ENCODE measurements at places on chromosomes 13 and 19.
A peak's percentile ranks its signal among the peaks of the same experiment; 100 is the strongest.

GRCh38 chr13:41554626-41555386 is 97.5 kb downstream of the RGCC start:
- DNase-seq = no peak

DNA sequence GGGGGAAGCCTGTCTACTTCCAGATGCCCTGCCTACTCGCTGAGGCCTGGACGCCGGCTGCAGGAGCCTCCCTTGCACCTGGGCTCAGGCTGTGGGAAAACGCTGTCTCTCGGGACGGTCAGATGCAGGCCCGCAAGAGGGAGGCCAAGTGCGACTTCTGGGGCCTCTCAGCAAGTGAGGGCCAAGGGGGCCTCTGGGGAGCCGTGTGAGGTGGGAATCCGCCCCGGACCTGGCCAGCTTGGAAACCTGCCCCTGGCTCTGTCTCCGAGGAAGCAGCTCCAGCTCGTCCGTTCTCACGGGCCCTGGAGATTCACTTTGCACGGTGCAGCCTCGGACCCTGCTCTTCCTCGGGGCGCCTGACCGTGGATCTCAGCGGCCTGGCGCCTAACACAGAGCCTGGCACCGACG is 11.4 kb upstream of the CRTC1 start:
- DNase-seq = no peak

GRCh38 chr19:39182174-39182505 is 14.6 kb upstream of the NCCRP1 start:
- DNase-seq = no peak

DNA sequence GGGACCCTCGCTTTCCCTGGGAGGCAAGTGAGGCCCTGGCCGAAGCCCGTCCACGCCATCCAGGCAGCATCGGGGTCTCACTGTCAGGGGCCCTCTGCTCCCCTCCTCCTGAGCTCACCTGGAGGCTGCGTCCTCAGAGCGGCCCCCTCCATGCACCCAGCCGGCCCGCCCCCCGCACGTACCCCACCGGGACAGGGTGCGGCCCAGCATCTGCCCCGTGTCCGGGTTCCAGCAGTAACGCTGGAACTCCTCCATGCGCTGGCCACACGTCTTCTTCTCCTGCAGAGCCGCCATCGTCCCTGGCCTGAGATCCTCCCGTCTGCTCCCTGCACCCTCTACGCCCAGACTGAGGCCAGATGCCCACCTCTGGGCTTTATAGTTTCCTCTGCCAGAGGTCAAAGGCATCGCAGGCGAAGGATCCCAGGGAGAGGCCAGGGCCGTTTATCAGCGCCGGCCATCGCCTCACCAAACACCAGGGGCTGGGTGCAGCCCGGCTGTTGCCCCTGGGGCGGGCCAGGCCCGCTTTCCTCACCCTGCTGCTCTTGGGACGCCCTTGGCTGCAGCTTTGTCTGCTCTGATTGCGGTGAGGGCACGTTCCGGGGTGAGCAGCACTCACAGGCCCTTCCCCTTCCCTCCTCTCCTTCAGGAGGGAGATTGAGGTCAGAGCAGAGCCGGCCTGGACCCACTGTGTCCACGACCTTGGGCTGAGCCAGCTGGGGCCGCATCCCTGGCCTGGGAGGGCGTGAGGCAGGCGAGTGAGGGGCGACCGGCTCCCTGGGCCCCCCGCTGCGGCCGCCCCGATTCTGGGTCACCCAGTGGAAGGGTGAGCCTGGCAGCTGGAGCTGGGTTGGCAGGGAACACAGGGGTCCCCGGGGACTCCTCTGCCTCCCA is at the start of gene ATP4B:
ATP4B (minus strand) TSS at position 348 of the 891 bp plus-strand sequence; CDS start at position 294, 54 bp downstream.
- no peak for DNase-seq

- no peak for DNase-seq
These were observed 9.2 kb downstream of the KANK3 start for GRCh38 chr19:8333767-8334457.

DNA sequence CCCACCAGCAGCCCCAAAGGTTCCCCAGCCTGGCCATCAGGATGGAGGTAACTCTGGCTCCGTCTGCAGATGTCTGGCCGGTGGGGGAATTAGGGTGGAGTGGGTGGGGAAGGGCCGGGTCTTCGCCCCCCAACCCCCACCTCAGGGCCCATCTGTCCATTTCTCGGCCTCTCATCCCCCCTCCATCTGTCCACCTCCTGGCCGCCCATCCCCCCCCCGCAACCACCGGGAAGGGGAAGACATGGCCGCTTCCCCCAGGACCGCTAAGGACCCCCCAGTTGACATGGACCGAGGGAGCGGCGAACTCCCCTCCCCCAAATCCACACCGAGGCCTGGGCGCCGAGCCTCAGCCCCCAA is 793 bp downstream of the LRFN1 start:
- no peak for DNase-seq

DNA sequence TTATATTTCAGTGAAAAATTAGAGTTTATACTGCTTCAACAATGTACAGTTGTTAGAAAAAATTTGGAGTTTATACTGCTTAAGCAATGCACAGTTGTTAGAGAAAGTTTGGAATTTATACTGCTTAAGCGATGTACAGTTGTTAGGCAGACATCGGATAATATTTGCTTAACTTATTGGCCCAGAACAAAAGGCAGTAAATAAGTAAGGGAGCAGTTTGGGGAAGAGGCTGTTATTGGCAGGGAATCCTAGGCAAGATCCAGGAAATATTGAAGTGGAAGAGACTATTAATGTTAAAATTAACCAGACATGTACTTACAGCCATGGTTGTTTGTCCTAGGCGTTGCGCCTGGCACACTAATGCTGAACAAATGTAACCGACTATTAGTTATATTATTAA is 166.9 kb downstream of the GPC5 start:
- DNase-seq = no peak

DNA sequence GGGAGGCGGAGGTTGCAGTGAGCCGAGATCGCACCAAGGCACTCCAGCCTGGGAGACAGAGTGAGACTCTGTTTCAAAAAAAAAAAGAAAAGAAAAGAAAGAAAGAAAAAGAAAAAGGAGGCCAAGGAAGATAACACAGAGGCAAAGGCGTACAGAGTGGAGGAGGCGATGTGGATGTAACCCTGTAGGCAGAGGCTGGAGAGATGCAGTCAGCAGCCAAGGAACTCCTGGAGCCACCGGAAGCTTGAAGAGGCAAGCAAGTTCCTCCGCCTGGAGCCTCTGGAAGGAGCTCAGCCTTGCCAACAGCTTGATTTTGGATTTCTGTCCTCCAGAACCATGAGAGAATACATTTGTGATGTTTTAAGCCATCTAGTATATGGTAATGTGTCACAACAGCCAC is 6.7 kb upstream of the CCDC8 start:
- DNase-seq = no peak

- no peak for DNase-seq
These were observed 6.1 kb downstream of the WDFY2 start for GRCh38 chr13:51590231-51590970.

GRCh38 chr19:14943601-14944000 is 2.3 kb downstream of the OR7C2 start:
- no peak for DNase-seq

DNA sequence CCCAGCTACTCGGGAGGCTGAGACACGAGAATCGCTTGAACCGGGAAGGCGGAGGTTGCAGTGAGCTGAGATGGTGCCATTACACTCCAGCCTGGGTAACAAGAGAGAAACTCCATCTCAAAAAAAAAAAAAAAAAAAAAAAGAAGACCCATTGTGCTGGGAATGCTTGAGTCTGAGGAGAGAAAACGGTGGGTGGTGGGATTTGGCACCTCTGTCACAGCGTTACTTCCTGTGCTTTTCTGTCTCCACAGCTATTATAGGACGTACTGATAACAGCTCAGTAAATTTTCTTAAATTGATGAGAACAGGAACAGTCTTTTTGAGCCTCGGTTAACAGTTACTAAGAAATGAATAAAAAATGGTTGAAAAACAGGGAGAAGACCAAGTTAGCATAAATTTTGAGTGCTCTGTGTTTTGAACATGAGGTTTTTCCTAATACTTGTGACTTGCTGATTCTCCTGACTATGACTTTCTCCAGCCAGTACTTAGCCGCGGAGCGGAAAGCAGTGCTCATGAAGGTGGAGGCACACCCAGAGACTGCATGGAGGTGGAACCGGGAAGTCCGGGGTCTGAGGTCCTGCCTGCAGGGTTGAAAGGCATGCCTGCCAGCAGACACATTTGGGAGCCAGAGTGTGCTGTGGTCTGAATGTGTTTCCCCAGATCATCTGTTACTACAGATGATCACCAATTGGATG is 55.3 kb upstream of the TEX29 start:
- no peak for DNase-seq

GRCh38 chr13:35838356-35838755 is 292.8 kb downstream of the DCLK1 start:
- DNase-seq = no peak

- no peak for DNase-seq
These were observed 23.7 kb downstream of the TPP2 start for GRCh38 chr13:102620516-102620915.

DNA sequence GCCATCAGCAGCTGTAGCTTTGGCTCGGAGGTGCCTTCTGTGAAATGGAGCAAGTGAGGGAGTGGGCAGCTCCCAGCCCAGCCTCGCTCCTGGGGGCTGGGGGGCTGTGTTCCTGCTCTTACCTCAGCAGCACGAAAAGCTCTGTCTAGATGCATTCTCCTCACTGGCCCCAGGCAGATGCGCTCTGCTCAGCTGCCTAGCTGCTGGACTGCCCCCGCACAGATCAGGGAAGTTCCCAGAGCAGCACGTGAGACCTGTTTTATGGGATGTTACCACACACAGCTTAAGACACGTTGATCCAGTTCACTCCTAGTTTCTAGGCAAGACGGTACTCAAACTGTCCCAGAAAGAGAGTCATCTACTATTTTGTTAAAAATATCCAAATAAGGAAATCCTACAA is 13.6 kb downstream of the LCP1 start:
- no peak for DNase-seq

DNA sequence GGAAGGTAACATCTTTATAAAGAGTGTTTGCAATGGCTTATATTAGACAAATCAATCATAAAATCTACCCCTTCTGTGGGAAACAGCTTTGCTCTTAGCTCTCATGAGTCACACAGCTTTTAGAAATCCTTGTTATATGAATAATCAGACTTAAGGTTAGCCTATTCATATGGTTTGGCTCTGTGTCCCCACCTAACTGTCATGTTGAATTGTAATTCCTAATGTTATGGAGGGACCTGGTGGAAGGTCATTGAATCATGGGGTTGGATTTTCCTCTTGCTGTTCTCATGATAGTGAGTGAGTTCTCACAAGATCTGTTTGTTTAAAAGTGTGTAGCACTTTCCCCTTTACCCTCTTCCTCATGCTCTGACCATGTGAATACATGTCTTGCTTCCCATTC is 704.2 kb upstream of the KLHL1 start:
- DNase-seq = no peak

DNA sequence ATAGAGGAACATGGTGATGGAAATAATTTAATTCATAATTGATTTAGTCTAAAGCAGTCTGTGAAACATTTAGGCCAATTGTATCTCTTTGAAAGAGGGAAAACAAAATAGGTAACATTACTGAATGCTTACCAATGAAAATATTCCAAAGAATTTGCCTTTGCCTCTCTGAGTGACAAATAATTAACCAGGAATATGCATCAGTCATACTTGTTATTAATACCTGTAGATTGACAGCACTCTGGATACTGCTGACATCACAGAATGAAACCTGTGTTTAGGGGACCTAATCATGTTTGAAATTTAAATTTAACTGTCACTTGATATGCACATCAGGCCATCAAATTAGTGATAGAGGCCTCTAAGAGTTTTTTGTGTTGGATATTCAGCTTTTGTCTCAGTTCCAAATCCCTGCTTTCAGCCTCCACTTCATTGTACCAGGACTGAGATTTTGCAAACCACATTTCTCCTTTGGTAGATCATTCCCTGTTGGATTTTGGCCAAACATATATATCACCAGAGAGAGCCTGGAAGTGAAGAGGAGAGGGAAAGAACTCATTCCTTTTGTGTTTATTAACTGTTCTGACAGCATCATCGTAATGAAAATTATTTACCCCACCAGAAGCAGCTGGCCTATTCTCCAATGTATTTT is 64.8 kb upstream of the KLHL1 start:
- no peak for DNase-seq

GRCh38 chr13:106357198-106357597 is 178.3 kb downstream of the EFNB2 start:
- DNase-seq = no peak

DNA sequence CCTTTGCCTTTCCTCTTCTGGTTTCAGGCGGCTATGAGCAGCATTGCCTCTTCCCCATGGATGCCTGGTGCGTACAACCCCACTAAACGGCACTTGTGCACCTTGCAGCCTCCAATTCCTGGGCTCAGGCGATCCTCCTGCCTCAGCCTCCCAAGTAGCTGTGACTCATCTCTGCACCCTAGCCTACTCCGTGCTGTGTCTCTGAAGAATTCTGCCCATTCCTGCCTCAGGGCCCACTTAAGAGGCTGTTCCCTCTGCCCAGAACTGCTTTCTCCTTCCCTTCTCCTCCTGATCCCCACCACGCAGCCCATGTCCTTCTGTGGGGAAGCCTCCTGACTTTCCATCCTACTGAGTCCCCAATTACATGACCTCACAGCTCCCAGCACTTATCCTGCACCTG is 142.2 kb upstream of the ZNF507 start:
- DNase-seq = no peak

GRCh38 chr13:42027286-42027685 is 21.2 kb upstream of the DGKH start:
- DNase-seq = no peak

- DNase-seq = no peak
These were observed 261.4 kb upstream of the RXFP2 start for GRCh38 chr13:31477961-31478360.

DNA sequence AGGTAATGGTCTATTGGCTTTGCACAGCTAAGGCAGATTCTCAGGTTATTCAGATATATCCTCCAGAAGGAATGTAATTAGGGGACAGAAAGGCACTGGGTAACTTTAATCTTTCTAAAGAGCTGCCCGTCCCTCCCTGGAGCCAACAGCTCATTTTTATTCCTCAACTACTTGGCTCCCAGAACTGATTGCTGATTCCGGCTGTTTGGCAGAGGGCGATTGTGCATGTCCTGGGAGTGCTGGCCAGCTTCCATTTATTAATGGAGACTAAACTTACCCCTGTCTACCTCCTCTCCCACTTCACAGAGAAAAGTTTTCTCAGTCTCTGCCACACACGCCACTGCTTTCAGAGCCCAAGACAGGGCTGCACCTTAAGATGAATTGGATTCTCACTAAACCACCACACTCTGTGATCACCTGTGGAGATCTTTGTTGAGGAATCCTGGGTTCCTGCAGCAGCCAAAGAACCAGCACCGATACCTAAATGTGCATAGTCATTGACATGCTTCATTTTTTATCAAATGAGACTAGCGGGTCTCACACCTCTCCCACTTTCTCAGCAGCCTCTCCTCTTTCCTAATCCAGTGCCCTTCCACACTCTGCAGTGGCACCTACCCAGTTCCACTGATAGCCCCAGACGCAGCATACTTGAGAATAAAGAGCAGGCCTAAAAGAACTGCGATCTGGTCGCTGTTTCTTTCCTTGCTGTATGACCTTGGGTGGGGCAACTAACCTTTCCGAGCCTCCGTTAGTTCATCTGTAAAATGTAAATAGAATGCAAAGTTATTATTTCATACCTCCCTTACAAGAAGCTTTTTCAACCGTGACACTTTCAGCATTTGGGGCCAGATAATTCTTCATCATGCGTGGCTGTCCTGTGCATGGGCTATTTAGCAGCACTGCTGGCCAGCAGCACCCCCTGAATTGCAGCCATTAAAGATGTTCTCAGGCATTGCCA is 648.7 kb downstream of the UQCRFS1 start:
- DNase-seq = no peak

- peak; percentile 72 for DNase-seq
These were observed 3.0 kb downstream of the IRF2BP1 start for GRCh38 chr19:45882652-45883585.

GRCh38 chr13:27405546-27406134 is 18.8 kb upstream of the GTF3A start:
- no peak for DNase-seq

GRCh38 chr19:6916952-6917351 is 29.6 kb downstream of the ADGRE1 start:
- DNase-seq = no peak
